ENCODE measurements at places on chromosomes 12 and 14. TPM values are rescaled to one million over a fixed set of nuclear protein-coding genes. Genes with fewer than 3 reads are reported as not detected.

ARMH4 gene
- total RNA-seq: 6.6 TPM

FOXN4 gene
- not detected for total RNA-seq

DNA sequence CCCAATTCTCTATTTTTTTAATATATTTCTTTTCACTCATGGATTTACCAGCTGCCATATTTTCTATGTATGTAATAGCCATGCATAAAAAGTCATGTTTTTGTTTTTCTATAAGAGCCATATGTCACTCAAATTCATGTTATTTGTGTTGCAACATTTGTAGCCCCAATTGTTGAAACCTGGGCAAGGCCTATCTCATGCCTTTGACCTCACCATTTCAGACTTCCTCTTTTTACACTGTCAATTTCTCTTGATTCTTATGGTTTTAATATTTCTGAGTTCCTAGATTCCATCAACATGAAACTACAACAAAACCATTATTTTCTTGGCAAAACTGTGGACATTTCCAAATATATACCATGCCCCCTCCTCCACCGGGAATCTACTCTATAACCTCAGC, 647.5 kb downstream of the C12orf50 start:
- no peak for DNase-seq

- no peak for DNase-seq
Measured at GRCh38 chr12:45599196-45599595, 130.3 kb upstream of the ARID2 start.

GRCh38 chr14:96168581-96168980, 36.1 kb upstream of the BDKRB2 start:
- peak; percentile 36 for DNase-seq

- peak; percentile 75 for DNase-seq
Measured at GRCh38 chr12:19575337-19576243, 136.3 kb downstream of the AEBP2 start.

- DNase-seq: no peak
Measured at GRCh38 chr12:64494998-64495729, 43.2 kb downstream of the TBK1 start.

DNA sequence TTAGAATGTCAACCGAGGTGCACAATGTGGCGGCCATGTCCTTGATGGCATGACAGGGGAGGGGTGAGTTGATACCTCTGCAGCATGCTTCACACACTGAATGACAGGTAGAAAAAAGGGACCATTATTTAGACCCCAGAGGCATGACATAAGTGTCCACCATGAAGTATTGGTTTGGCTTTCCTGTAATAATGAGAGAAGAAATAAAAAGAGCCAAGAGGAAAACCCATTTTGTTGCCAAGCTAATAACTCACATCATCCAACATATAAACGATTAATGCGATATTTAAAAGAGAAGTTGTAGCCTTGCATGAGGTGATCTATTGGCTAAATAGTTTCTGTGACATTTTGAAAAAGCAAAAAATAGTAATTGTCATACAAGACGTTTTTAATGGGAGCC, 343.4 kb downstream of the LRIG3 start:
- DNase-seq: no peak

GRCh38 chr14:47191700-47192099, 483.7 kb downstream of the MDGA2 start:
- no peak for DNase-seq

GRCh38 chr12:104358353-104359003, 54.9 kb downstream of the EID3 start:
- peak; percentile 78 for DNase-seq

Measured in sigmoid colon (tissue), 7 donors.